CD4-positive, alpha-beta T cell treated with Interleukin-15 for 1 hour (primary cell): ENCODE measurements at places on chromosomes 1 and 21.

DNA sequence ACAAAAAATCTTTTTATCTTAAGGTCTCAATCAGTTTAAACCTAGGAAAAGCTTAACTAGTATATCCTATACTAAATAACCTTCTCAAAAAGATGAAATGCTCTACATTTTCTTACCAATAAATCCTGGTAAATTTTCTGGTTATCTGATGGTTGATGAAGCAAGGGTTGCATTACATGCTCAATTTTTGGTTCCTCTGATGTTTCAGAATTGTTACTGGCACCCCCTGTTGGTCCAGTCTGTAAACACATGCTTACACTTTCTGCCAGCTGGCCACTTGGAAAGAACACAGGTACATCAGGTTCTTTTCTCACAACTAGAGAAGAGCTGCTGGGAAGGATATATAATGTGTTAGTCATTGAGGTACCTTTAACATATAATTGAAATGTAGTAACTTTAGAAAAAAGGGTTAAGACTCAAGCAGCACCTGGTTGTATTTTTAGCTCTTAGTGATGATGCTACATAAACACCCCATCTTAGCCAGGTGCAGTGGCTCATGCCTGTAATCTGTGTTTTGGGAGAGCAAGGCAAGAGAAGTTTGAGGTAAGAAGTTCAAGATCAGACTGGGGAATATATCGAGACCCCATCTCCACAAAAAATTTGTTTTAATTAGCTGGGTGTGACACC, 30.9 kb upstream of the TAL1 start:
- no peak for DNase-seq

DNA sequence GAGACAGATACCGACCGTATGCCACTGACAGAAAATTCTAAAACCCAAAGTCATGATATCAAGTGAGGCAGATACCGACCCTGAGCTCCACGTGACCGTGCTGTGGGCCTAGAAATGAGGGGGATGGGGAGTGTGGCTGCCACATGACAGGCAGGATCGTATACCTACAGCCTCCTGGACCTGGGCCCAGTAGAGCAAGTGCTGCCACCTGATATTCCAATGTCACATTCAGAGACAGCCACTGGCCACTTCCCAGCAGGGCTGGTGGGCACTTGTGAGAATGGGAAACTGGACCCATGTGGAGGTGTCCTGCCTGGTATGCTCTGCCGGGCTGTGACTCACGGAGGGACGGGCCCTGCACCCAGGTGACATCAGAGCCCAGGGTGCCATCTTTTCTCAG, 44.6 kb upstream of the CLDN14 start:
- DNase-seq, result no peak

GRCh38 chr1:203954788-203955552, 93.6 kb downstream of the SNRPE start:
- DNase-seq, result no peak

DNA sequence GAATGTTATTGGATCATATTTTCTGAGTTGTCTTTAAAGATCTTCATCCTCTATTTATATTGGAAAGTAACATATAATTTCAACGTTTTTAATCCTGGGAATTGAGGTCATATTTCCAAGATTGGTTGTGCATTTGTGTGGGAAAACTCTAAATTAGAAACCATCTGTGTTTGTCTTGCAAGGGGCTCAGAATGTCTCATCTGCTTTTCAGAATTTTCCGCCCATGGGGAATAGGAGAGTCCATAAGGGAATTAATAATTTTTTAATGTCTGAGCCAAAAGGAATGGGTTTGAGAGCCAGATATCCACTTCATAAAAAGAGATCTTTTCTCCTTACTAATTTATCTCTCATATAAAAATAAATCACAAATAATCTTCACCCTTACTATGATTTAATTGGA, 84.8 kb upstream of the MAP1LC3C start:
- DNase-seq, result no peak

- no peak for DNase-seq
Measured at GRCh38 chr1:4549930-4550329, 104.5 kb upstream of the AJAP1 start.

GRCh38 chr21:34018185-34018584, 55.2 kb upstream of the MRPS6 start:
- no peak for DNase-seq

GRCh38 chr1:208089761-208090370, 154.3 kb downstream of the PLXNA2 start:
- no peak for DNase-seq

- DNase-seq, result peak; percentile 62
Measured at GRCh38 chr21:38820471-38821239, 14.9 kb downstream of the ETS2 start.

DNA sequence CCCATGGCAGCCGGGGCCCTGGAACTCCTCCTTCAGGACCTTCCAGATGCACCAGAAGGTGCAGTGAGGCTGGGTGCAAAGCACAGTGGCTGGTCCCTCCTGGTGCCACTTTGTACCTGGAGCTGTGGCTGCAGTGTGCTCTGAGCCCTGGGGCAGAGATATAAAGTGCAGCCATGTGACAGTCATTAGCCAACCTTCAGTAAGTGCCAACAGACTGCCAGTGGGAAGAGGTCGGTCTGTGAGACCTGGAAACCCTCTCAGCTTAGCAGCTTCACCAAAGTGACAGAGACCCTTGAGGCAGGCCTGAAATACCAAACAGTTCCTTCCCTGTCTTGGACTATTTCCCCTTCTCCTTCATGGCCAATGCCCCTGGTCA, 26.7 kb upstream of the NGF start:
- no peak for DNase-seq
